Right atrium auricular region (tissue), 2 donors: ENCODE measurements at places on chromosomes 13 and 19. TPM values are rescaled to one million over a fixed set of nuclear protein-coding genes. Genes with fewer than 3 reads are reported as not detected.

- H3K27me3 ChIP-seq, result no peaks in the 10 kb centered on the region
- peaks cover 49% of the 10 kb centered on the region for H3K36me3 ChIP-seq
- H3K4me3 ChIP-seq, result no peak overlapping the region
- no peak overlapping the region for H3K27ac ChIP-seq
Measured at GRCh38 chr19:46609511-46610412, 8.6 kb downstream of the CALM3 start.

Gene FGF22
- total RNA-seq, result 0.37 TPM

DNA sequence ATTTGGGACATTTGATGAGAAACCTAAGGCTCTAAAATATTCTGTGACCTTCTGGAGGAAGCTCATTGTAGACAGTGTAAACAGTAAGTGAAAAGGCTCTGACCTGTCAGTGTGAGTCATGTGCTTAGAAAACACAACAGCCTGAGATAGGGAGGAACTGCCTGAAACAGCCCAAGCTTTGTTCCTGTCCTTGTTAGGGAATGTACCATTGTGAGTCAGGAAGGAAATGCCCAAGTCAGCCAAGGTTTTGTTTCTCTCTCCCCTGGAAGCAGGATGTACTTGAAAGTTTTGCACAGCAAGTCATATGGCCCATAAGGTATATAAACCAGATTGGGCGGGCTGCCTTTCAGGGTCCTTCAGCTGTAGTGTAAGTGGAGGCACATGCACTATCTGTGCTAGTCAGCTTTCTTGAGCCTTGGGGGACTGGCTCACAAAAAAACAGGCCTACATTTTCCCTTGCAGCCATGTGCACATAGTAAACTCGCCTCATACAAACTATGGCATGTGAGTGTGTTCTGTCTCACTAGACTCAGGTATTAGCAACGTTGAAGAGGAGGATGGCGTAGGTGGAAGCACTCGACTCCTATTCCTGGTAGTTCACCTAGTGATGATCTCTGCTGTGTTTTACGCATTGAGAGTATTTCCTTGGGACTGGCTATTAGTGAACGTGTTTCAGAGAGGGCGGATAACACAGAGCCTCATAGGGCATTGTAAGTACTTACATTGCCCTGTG lies 141.2 kb upstream of the KLHL1 start:
- H3K4me3 ChIP-seq, result no peak overlapping the region
- H3K4me1 ChIP-seq, result no peaks in the 10 kb centered on the region
- DNase-seq, result no peak
- no peaks in the 10 kb centered on the region for H3K36me3 ChIP-seq
- H3K27ac ChIP-seq, result no peak overlapping the region

DNA sequence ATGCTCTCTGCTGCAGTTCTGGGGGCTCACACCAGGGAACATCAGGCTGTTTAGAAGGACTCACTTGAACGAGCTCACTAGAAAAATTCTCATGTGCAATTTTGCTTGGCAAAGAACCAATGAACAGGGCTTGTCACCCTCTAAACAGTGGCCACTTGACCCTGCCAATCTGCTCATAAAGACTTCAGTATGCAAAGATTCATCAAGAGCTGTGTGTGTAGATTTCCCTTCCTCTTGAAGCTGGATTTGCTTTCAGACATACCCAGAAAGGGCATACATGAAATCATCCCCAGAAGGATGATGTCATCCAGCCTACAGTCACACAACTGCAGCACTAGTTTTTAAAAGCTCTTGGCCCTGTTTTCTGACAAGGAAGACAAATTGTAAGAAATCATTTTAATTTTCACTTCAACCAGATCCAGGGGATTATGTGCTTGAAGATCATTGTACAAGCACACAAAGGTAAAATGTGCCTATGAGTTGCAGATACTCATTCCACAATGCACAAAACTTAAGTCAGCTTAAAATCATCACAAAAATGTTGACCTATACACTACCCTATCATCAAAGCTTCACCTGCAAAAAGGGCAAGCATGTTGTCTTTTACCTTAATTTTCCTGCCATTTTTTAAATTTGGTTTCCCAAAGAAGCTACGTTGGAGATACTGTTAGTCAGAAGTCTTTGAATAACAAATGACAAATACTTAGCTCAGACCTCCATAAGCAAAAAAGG lies 5.2 kb upstream of the STK24 start:
- no peak for DNase-seq
- peaks cover 34% of the 10 kb centered on the region for H3K4me1 ChIP-seq
- no peaks in the 10 kb centered on the region for H3K36me3 ChIP-seq
- H3K27me3 ChIP-seq, result no peaks in the 10 kb centered on the region
- no peak overlapping the region for H3K4me3 ChIP-seq

DNA sequence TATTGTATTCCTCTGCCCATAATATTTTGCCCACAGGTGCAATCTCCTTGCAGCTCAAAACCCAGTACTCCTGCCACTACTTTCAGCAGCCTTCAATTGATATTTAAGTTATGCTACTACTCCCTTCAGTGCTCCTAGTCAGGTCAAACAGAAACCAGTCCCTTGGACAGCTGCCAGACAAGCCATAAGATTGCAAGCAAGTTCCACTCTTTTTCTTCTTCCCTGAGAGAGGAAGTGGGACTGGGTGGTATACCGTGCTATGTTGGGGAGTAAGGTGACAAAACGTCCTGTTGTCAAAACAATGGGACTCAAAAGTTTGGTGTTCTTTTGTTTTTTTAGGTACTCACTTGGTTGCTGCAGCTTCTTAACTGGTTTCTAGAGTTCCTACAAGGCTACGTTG lies 63.1 kb upstream of the FRY start:
- no peaks in the 10 kb centered on the region for H3K27me3 ChIP-seq
- no peak overlapping the region for H3K4me3 ChIP-seq
- peaks cover 47% of the 10 kb centered on the region for H3K4me1 ChIP-seq
- H3K36me3 ChIP-seq, result no peaks in the 10 kb centered on the region

DNA sequence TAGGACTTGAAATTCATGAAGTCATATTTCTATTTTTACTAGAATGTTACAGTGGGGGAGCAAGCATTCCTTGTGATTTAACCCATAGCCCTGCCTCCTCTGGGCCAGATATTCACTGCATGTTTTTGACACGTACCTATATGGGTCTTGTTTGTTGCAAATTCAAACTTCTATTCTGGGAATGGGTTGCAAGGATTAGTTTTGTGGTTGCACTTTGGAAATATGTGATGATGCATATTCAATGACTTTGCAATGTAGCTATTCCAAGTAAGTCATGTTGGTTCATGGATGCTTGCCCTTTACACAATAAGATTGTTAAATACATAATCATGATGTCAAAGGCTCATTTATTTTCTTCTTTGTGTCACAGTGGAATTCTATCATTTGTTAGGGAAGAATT lies 440.8 kb downstream of the TDRD3 start:
- no peak for DNase-seq
- no peaks in the 10 kb centered on the region for H3K4me1 ChIP-seq

DNA sequence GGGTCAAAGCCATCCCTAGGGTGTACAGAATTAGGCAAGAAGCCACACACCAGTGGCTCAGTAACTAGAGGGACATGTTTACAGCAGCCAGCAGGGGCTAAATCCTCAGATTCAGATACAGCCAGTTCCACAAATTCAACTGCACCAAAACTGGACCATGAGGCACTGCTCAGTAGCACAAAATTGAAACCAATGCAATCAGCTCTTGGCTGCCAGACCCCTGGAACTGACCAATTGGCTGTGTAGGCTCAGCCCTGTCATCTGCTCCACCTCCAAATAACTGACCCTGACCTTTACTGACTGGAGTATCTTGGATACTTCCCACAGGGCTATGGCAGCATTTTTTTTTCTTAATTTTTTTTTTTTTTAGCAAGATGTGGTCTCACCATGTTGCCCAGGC lies 226.5 kb downstream of the FOXO1 start:
- peak overlapping the region; percentile 70 for H3K27ac ChIP-seq
- H3K4me3 ChIP-seq, result no peak overlapping the region
- no peaks in the 10 kb centered on the region for H3K36me3 ChIP-seq

DNA sequence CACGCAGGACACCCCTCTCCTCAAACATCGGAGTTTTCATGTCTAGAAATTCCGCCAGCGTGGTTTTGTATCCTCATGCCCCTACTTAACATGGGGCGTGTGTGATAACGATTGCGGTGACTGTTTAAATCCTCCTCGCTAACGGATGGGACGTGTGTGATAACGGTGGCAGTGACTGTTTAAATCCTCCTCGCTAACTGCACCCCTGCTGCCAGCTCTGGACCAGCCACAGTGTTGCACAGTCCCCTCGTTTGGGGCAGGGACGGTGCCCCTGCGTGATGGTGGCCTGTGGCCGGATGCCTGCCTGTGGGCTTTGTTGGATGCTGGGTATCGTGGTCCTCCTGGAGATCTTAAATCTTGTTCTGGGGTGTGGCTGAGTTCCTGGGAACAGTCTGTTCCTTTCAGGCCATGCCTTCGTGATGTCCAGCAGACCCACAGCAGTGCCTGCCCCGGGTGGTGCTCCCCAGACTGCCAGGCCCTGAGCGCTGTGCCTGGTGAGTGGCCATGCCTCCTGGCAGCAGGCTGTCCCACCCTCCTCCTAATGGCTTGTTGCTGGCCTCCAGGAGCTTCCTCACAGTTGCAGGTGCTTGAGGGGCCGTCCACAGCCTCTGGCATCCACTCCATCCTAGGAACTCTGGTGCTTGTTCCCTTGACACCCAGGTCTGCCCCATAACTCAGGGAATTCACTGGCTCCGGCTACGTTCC lies 122.5 kb upstream of the MCF2L start:
- DNase-seq, result no peak
- no peak overlapping the region for H3K27ac ChIP-seq
- no peak overlapping the region for H3K4me3 ChIP-seq
- no peaks in the 10 kb centered on the region for H3K27me3 ChIP-seq
- peaks cover 15% of the 10 kb centered on the region for H3K4me1 ChIP-seq

- H3K4me1 ChIP-seq, result no peaks in the 10 kb centered on the region
- no peaks in the 10 kb centered on the region for H3K27me3 ChIP-seq
- no peak overlapping the region for H3K4me3 ChIP-seq
- peak overlapping the region; percentile 97 for H3K27ac ChIP-seq
- peak; percentile 65 for DNase-seq
Measured at GRCh38 chr13:110298505-110299282, 8.3 kb downstream of the COL4A1 start.

Gene ZNF506
- total RNA-seq, result 14.2 TPM

DNA sequence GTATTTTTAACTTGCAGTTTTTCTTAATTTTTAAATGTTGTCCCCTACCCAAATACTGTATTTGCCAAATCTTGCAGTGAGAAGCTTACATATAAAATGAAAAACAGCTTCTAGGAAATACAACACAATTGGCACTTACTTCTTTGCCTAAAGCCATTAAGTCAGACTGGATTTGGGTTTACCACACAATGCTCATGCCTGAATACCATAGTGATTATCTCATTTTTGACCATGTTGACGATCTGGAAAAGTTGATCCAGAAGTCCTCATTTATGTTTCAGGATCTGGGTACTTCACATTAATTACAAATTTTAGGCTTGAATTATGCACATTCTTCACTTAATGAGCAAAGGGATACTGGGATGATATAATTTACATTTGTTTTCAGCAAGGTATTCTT lies 2.4 kb downstream of the RNF6 start:
- no peak overlapping the region for H3K27ac ChIP-seq
- H3K36me3 ChIP-seq, result peaks cover 58% of the 10 kb centered on the region
- no peak for DNase-seq
- no peak overlapping the region for H3K4me3 ChIP-seq

Gene ELAVL3
- total RNA-seq, result not detected

Gene COX6B2
- not detected for total RNA-seq

Gene PABPC3
- total RNA-seq, result not detected

DNA sequence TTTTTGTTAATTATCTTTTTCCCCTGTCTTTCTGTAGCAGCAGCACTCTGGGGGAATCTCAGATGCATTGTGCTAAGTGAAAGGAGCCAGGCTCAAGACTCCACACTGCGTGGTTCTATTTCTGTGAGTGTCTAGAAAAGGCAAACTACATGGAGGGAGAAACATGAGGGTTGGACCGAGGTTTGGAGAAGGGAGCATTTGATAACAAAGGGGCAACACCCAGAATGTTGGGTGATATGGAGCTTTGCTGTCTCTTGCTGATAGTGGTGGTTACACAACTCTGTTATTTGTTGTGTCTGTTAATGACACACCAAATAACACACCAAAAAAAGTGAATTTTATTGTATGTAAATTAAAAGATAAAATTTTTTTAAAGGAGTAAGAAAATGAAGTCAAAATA lies 107.8 kb downstream of the COL4A2 start:
- peak overlapping the region; percentile 93 for H3K27ac ChIP-seq
- H3K27me3 ChIP-seq, result no peaks in the 10 kb centered on the region

GRCh38 chr19:28874742-28875141 lies 338.2 kb downstream of the UQCRFS1 start:
- no peaks in the 10 kb centered on the region for H3K4me1 ChIP-seq
- H3K4me3 ChIP-seq, result no peak overlapping the region
- H3K27me3 ChIP-seq, result no peaks in the 10 kb centered on the region
- H3K27ac ChIP-seq, result no peak overlapping the region

Gene C5AR2
- total RNA-seq, result 1.1 TPM

Gene KLK14
- 0.35 TPM for total RNA-seq

Gene EXOC3L2
- 8.2 TPM for total RNA-seq

Gene ELSPBP1
- not detected for total RNA-seq

DNA sequence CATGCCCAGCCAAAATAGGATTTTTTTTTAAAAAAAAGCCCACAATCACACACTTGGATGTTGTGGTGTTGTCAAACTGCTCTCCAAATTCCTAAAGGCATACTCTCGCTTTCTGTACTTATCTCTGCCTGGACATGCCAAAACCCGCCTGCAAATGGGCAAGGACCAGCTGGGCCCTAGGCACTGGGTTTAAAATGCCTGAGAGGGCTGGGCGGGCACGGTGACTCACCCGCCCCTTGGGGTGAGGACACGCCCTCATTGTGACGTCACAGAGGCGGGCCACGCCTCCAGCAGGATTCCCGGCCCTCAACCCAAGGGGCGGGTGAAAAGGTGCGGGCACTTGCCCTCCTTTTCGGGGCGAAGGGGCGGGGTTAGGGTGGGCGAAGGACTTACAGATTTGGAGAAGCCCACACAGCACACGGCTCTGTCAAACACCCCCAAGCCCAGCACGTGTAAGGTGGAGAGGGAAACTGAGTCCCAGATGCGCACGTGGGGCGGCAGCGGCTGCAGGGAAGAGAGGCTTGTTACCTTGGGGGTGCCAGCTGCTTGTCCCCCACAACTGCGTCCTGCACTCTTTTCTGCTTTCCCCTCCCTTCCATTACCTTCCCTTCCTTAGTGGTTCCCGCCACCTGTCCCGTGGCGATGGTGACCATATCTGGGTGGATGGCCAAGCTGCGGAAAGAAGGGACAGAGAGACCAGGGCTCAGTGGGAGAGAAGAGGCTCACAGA lies 6.6 kb downstream of the EML2 start:
- H3K4me3 ChIP-seq, result no peak overlapping the region
- DNase-seq, result peak; percentile 73
- H3K27me3 ChIP-seq, result no peaks in the 10 kb centered on the region
- H3K27ac ChIP-seq, result no peak overlapping the region
